ENCODE measurements at places on chromosomes 4 and X.

DNA sequence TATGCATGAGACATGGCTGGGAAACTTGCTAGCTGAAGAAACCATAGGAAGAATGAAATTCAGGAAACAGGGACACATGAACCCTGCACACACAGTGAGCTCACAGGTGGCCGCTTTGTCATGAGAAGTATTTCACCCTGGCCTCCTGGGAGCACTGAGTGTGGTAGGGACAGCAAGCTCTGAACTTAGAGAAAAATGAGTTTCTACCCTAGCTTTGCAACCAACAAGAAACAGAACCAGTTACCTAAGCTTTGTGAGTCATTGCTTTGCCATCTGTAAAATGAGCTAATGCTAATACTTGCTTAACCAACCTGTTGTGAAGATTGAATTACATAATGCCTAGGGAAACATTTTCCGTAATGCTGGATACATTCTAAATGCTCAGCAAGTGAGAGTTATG is 206.6 kb upstream of the HS3ST1 start:
- no peak for DNase-seq

DNA sequence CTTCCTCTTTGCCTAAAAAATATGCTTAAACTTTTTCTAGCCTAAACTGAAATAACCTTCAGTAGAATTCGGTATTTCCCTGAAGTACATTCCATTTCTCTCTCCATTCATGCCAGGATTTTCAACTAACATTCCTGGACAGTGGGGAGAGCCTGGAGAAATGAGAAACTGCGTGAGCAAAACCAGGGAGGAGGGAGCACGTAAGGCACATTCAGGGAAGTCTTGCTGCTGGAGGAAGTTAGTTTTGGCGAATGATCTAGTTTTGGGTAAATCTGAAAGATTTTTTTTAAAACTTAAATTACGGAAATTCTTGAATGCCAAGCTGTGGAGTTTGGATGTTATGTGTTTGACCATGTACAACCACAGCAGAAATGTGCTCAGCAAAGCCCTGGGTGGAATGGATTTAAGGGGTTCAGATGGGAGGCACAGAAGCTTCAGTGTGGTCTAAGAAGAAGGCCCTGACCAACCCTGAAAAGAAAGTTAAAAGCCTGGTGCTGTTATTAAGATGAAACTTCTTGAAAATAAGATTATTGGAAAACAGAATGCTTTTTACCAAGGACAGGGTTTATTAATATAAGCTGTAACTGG is 347.8 kb downstream of the ANK2 start:
- DNase-seq, result no peak

DNA sequence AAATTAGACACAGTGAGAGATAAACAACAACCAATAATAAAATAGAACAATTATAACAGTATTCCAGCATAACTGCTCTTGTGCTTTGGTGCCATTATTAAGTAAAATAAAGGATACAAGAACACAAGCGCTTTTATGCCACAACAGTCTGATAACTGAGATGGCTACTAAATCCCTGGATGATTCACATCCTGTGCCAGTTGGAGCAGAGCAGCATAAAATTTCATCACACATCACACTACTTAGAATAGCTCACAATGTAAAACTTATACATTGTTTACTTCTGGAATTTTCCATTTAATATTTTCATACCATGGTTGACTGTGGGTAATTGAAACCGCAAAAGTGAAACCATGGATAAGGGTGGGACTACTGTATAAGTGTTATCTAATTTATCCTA is 399.9 kb upstream of the CNKSR2 start:
- no peak for DNase-seq

- DNase-seq, result no peak
Observed at GRCh38 chr4:121712001-121712651, 15.3 kb upstream of the ANXA5 start.

GRCh38 chr4:15233264-15233597 is 194.6 kb upstream of the C1QTNF7 start:
- no peak for DNase-seq

All from right cardiac atrium (tissue), 5 donors.